ENCODE measurements at places on chromosomes 11 and 22.

GRCh38 chr11:75261902-75262361, 21.4 kb downstream of the TPBGL start:
- no peak for DNase-seq

DNA sequence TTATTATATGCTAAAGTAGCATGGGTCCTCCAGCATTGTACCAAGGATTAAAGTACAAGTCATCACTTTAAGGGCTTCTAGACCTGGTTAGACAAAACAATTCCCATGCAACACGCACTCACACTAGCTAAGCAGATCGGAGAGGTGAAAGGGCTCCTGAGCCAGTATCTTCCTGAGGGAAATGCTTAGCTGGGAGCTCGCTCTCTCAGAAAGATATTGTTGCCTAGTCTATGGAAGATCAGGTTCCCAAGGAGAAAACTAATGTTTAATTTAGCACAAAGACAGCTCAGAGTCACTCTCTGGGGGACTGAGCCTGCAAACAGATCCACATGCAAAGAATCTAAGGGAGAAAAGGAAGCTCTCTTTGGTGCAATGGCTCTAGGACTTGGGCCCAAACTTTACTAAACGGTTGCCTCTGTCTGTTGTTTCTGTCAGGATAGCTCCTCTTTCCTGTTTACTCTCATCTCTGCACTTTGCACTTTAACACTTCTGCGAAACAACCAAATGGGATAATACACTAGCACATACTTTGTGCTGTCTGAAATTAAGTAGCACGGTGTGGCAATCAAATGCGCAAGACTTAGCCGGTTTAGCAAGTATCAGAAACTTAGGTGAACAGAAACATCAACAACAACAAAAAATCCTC, 10.7 kb downstream of the MAML2 start:
- DNase-seq = no peak

GRCh38 chr11:63672936-63673539, 1.9 kb upstream of the ATL3 start:
- no peak for DNase-seq

- peak; percentile 20 for DNase-seq
Observed at GRCh38 chr11:42631220-42631843, 680.5 kb upstream of the API5 start.

GRCh38 chr11:60849641-60850520, 5.9 kb downstream of the PTGDR2 start:
- no peak for DNase-seq

DNA sequence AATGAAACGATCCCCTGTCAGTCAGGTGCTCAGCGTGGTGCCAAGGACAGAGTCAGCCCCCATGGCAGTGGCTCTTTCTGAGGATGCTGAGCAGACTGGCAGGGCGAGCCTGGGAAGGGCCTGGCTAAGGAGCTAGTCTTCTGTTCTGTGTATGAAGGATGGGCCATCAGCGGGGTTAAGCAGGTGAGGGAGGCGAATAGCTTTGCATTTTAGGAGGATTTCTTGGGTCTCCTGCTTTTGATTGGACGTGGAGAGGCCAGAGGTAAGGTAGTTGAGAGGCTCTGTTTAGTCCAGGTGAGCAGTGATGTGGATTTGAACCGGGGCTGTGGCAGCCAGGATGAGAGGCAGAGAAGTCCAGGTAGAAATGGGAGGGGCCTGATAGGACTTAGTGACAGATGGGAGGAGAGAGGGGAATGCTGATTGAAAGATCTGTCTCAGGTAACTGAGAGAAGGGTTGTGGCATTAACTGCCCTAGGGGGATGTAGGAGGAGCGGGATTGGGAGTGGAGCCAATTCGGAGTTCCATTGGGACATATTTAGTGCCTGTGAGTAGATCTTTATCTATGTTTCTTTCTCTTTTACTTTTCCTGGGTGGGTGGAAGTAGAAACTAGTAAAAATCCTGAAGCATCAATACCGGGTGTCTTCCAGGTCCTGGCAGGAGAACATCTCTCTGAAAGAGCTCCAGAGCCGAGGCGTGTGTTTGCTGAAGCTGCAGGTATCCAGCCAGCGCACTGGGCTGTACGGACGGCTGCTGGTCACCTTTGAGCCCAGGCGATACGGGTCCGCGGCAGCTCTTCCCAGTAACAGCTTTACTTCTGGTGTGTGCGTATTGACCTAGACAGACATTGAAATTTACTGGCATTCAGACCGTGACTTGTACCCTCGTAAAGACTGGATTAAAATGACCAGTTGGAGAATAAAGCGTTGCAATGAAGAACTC, 2.0 kb downstream of the IGHMBP2 start:
- no peak for DNase-seq

- DNase-seq = no peak
Observed at GRCh38 chr11:118175993-118176777, at the start of gene SCN2B. SCN2B (minus strand) TSS chr11:118176639; CDS start chr11:118176431, 208 bp downstream.

GRCh38 chr11:59192446-59193020, 20.2 kb downstream of the MPEG1 start:
- no peak for DNase-seq

GRCh38 chr11:6682591-6682935, 577 bp downstream of the MRPL17 start:
- DNase-seq = peak; percentile 54

All from hematopoietic multipotent progenitor cell treated with erythropoietin and hydrocortisone succinate and interleukin-3 and kit ligand, for 6 days (in vitro differentiated cells).